Bronchial smooth muscle cell (primary cell): ENCODE measurements at places on chromosomes 5 and 9. TPM values are rescaled to one million over a fixed set of nuclear protein-coding genes. Genes with fewer than 3 reads are reported as not detected.

The ZNF354C gene
- total RNA-seq: 7.1 and 8.2 TPM in 2 replicates

The C5orf46 gene
- 0.95 TPM in 1 of 2 replicates, not detected in the other for total RNA-seq

The FYB1 gene
- 0.16 TPM in 1 of 2 replicates, not detected in the other for total RNA-seq

The SH2D3C gene
- total RNA-seq: not detected in 2 replicates

The KLHL3 gene
- 0.77 and 1.6 TPM in 2 replicates for total RNA-seq

The CWC27 gene
- 14.9 and 18.4 TPM in 2 replicates for total RNA-seq

The TMEM215 gene
- total RNA-seq: not detected in 2 replicates
